ENCODE measurements at places on chromosomes 16 and 17.
A peak's percentile ranks its signal among the peaks of the same experiment; 100 is the strongest.

- peak; percentile 58 for DNase-seq
These were observed 27.7 kb upstream of the CLEC18B start for GRCh38 chr16:74448990-74449389.

- no peak for DNase-seq
These were observed 45.6 kb downstream of the TMC6 start for GRCh38 chr17:78082988-78083387.

DNA sequence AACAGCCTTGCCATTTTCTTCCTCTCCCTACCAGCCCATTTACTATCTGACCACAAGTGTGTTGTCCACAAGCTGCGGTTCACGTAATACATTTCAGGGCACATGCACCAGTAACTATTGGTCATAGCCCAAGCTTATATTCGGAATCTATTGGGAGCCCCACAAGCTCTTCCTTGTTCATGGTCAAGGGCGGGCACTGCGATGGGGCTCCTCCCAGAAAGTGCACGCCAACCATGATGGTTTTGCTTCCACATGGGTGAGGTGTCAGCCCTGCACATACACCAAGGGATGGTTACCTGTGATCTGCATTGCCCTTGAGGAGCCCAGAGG lies 12.1 kb downstream of the THRA start:
- DNase-seq, result no peak

- no peak for DNase-seq
These were observed 7.4 kb downstream of the KDM6B start for GRCh38 chr17:7841396-7841914.

DNA sequence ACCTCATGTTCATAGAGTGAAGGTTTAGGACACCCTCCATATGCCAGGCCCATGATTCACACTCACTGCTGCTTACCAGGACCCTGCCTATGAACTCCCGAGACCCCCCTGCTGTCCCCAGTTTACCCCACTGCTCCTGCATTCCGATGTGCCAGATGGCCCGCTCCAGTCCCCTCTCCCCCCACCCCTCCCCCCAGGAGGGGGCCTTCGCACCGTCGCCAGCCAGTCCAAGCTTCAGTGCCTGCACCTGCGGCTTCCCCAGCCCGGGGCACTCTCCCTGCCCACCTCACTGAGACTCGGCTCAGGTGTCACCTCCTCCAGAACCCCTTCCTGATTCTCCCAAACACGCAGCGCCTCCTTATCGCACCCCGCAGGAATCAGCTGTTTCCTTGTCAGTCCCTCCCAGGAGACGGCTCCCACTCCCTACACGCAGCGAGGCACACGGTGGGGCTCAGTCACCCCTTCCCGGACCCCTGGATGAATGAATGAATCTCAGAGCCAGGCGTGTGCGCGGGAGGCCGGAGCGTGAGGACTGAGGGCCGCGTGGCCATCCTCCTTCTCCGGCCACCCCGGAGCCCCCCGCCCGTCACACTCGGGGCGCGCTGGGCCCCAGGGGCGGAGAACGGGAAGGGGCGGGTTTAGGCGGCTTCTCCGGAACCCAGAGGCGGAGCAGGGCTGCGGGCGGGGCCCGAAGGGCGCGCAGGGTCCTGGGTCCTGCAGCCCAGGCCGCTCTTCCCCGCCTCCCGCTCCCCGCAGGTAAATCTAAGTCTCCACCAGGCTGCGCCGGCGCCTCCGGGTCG lies 1.6 kb downstream of the MYO1C start:
- DNase-seq, result no peak

GRCh38 chr17:32876417-32877163 lies at the start of gene MYO1D:
TSS of gene MYO1D (minus strand) at chr17:32877124. CDS start at chr17:32876872, 252 bp downstream.
- DNase-seq, result no peak

- DNase-seq, result no peak
These were observed 19.5 kb upstream of the MED13 start for GRCh38 chr17:62084585-62084984.

GRCh38 chr17:58172369-58173071 lies 5.7 kb downstream of the OR4D2 start:
- no peak for DNase-seq

GRCh38 chr17:71023249-71024030 lies 854.1 kb downstream of the KCNJ2 start:
- no peak for DNase-seq

GRCh38 chr17:17440938-17441675 lies 35.7 kb upstream of the MED9 start:
- no peak for DNase-seq

DNA sequence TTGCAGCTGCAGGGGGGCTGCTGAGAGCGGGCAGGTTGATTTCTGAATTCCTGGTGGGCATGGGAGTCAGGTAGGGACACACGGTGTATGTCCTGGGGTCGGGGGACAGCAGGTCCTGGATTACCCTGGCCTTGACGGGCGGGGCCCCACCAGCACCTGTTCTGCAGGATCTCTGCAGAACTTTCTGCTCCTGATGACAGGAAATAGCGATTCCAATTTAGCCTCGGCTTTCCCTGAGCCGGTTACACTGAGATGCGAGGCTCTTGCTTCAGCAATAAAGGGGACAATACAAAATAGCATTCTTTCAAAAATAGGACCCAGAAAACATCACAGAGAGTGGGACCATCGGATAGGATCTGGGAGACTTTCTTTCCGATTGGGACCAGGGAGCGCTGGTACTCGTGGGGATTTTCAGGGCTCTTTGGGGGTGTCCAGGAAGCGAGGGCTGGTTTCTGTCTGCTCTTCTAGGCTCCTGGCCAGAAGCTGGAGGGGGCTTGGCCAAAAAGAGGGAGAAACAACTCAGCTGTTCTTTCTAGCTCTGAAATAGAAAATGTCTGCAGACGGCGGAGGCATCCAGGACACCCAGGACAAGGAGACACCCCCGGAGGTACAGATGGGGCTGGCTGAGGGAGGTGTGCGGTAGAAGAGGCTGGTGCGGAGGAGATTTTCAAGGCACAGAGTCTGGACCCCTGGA lies 642 bp downstream of the ZNF205 start:
- DNase-seq, result no peak

DNA sequence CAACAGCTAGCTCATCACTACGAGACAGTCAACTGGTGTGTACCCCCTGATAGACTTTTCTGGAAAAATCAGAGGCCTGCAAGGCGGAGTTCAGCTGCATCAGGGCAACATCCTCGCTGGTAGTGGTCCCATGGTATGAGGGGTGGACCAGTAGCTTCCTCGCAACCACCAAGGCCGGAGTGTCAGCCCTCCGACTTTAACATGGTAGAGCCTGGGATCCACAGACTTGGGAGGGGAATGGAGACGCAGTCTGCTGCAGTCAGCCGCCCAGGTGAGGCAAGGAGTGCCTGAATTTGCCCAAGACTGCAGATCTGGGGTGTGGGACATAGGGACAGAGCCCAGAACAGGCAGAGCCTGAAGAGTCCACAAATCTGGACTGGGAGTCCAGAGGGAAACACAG lies 13.4 kb downstream of the ZG16B start:
- no peak for DNase-seq

DNA sequence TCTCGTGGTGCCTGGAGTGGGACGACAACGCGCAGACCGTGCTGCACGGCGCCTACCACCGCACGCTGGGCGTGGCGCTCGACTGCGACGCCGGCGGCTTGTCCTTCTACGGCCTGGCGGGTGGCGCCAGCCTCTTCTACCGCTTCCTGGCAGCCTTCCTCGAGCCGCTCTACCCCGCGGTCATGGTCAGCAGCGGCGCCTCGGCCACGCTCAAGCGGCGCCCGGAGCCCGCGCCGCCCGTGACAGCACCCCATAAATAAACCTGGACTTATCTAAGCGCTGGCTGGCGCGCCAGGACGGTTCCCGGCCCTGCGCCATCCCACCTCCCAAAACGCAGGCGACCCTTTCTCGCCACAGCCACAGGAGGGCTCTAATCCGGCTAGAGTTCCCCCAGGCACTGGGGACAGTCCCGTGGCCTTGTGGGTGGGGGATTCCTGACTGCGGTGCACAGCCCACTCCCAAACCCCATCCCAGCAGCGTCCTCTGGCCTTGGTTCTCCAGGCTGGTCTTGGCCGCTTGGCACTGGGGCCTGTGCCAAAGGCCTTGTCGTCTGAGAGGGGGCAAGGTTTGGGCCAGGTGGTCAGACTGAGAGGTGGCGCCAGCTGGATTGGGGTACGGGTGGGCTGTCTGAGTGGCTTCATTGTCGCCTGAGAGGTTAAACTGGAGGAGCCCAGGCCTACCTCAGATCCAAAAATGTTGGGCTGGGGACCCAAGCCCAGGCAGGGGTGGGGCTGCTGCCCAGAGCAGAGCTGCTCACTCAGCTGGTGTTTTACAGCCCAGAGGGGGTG lies 10.1 kb upstream of the SLC16A5 start:
- DNase-seq, result no peak

DNA sequence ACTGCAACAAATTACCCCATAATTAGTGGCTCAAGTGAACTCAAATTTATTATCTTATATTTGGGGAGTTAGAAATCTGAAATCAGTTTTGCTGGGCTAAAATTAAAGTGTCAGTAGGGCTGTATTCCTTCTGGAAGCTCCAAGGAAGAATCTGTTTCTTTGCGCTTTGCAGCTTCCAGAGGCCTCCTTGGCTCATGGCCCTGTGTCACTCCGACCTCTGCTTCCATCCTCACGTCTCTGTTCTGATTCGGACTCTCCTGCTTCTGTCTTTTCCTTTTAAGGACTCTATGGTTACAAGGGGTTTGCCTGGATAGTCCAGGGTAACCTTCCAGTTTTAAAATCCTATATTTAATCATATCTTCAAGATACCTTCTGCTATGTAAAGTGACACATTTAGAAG lies 232.1 kb downstream of the CA10 start:
- no peak for DNase-seq
